Breast epithelium (tissue), 4 donors: ENCODE measurements at places on chromosomes 4 and X. TPM values are rescaled to one million over a fixed set of nuclear protein-coding genes. Genes with fewer than 3 reads are reported as not detected.

FGG gene
- not detected for total RNA-seq

DNA sequence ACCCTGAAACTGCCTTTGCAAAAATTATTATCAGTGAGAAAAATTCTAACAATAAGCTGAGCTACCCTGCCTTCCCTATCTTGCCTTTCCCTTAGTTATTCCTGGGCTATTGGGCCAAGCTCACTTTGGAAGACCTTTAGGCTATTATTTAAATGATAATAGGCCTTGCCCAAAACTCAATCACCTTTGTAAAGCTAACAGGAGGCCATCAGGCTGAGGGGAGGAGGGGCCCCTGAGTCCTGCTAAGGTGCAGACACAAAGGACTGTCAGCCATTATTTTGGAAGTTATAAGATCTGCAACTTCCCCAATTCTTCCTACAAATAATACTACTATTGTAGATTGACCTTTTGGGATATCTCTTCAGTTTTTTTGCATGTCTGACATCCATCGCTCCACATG is 278.8 kb upstream of the DIAPH2 start:
- no peak for DNase-seq

GRCh38 chr4:1749826-1750225 is 28.5 kb downstream of the TACC3 start:
- DNase-seq: no peak

GRCh38 chr4:15254236-15254880 is 173.5 kb upstream of the C1QTNF7 start:
- DNase-seq: no peak

CXorf49B gene
- total RNA-seq: not detected

- peak; percentile 66 for DNase-seq
These were observed at the start of gene MAOA for GRCh38 chrX:43656005-43656494. Gene MAOA (plus strand): TSS chrX:43656299. CDS start chrX:43656342, 43 bp downstream.

GRCh38 chr4:77074381-77074831 is 1.4 kb downstream of the CCNI start:
- DNase-seq: no peak

ETFDH gene
- total RNA-seq: 36.2 TPM

GNRHR gene
- total RNA-seq: not detected

DNA sequence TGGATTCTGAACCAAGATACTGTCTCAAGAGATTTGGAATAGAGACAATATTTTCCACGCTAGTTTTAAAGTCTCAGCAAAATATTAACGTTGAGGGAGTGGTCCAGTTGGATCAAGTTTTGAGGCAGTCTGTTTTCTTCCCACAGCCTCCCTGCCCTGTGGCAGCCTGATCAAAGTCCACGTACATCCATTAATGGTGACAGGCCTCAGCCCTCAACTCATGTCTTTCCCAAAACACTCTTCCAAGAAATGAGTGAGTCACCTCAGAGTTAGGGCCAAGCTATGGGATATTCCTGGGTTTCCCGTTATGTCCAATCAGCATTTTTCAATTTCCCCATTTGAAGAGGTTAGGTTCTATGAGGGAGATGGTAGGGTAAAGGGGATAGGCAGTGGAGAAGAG is 28.5 kb downstream of the EGFL6 start:
- no peak for DNase-seq

PLA2G12A gene
- 23.7 TPM for total RNA-seq

- DNase-seq: no peak
These were observed 39.6 kb downstream of the ZCCHC13 start for GRCh38 chrX:74343343-74344279.

DNA sequence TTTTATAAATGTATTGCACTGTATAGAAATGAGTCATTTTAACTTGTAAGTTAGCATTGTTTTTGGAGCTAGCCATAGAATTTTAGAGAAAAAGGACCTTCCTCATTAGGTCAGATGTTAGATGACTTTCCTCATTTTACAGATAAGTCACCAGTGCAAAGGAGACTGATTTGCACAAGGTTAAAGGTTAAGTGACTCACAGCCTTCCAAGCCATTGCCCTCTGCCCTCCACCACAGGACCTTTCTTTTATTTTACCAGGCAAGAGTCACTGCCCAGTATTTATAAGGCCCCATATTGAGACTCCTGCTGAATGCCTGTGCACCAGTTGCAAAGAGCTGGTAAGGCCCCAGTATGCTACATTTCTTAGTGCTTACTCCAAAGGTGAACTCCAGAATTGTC is 4.2 kb upstream of the ABCG2 start:
- DNase-seq: no peak

- no peak for DNase-seq
These were observed 13.9 kb upstream of the GTPBP6 start for GRCh38 chrX:332496-332860.

GRCh38 chr4:100681289-100681688 is 163.5 kb upstream of the EMCN start:
- DNase-seq: no peak

DNA sequence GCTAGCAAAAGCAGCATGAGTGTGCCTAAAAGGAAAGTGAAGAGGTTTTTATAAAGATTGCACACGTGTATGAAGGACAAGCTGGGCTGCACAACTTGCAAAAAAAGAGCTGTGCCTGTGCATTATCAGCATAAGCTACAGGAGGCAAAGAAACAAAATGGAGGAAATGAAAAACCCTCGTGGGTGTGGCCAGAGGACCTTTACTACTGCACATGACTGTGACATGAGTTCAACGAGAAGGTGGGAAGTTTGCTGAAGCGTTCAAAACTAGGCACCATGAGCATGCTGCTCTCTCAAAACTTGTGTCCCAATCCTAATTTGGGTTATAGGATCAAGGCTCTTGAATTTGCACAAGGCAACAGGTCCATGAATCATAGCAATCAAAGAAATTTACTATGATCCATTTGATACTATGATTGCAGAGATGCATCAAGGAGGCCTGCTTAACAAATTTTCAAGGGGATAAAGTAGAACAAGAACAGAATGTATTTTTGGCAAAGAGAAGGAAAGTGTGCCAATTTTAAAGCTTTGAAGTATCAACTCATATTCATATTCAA is 38.1 kb upstream of the CXorf38 start:
- no peak for DNase-seq

OGT gene
- 345 TPM for total RNA-seq

TLR7 gene
- 1.3 TPM for total RNA-seq

DNA sequence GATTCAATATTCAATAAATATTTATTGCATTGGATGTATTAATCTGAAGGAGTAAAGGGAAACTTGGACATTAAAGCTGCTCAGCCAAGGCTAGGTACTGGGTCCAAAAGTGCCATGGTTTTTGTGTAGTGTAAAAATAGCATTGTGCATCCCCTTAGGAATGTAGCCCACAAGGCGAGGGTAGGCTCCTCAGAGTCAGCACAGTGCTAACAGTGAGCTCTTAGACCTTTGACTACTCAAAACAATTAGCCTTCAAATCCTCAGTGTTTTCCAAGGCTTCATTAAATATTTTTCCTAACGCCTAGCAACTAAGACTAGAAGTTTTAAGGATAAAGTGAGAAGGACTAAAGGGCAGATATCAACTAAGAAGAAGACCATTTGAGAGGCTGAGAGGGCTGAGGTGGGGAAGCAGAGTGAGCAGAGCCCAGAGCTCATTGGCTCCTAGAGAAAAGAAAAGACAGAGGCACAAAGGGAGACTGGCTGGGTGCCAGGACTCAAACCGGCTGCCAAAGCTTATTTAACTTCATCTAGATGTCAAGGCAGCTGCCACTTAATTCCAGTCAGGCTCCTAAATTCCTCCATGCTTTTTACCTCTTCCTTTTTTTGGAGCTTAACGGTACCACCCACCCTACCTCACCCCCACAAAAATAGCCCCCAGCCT is 17.0 kb downstream of the PRKG2 start:
- DNase-seq: no peak

GRCh38 chr4:124433500-124433899 is 279.0 kb downstream of the ANKRD50 start:
- DNase-seq: no peak

DNA sequence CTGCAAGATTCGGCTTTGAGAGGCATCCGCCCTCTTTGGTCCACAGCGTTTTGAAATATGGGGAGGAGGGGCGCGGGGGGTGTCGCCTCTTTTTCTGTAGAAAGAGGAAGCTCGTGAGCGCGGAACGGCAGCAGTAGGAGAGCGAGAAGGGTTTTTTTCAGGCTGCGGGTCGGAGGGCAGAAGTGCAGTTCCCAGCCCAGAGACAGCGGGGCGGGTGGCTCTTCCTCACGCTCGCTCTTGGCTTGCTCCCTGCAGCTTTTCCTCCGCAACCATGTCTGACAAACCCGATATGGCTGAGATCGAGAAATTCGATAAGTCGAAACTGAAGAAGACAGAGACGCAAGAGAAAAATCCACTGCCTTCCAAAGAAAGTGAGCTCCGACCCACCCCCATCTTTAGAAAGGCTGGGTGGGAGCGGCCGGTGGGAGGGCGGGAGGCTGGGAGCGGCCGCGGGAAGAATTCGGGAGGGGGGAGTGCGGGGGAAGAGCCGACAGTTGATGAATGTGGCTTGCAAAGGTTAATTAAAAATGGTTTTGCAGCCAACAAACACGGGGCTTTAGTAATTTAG is 1.2 kb downstream of the TMSB4X start:
- no peak for DNase-seq

DNA sequence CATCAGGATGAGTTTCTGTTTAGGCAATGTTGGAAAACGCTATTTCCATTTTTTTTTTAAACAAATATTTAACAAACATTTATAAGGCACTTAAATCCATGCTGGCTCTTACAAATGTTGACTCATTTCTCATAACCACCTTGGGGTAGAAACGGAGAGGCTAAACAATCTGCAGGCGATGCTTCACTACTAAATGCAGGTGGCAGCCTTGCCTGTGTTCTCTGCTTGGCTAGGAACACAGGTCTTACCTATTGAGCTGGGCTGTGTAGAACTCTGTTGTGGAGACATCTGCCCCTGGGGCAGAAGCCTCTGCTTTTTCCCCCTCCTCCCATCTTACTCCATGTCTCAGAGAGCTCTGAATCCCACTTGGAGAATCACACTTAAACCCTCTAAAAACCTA is 1.4 kb upstream of the CXCL1 start:
- no peak for DNase-seq

HHIP gene
- 0.48 TPM for total RNA-seq
